Pancreas (tissue), 10 donors: ENCODE measurements at places on chromosomes 3 and 15.

GRCh38 chr3:152786977-152787681, 47.8 kb upstream of the P2RY1 start:
- no peak overlapping the region for H3K4me3 ChIP-seq
- no peaks in the 10 kb centered on the region for H3K27me3 ChIP-seq
- H3K4me1 ChIP-seq: no peaks in the 10 kb centered on the region
- DNase-seq: no peak

DNA sequence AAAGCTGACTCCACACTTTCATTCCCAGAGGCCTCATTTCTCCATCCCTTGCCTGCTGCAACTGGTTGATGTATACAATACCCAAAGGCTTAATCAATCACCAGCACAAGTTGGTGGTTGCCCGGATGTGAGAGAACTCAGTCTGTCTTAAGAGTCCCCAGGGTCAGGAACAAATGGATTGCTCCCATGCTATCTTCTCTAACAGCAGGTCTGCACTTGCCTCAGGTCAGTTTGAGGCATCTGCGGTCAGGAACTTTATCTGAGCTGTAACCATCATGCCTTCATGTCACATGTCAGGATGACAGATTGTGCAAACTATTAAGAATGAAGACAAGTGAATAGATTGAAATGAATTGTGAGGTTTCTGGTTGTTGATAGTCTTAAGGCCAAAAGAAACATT, 56.1 kb downstream of the BFSP2 start:
- no peaks in the 10 kb centered on the region for H3K4me1 ChIP-seq
- H3K36me3 ChIP-seq: no peaks in the 10 kb centered on the region
- H3K4me3 ChIP-seq: no peak overlapping the region
- H3K27ac ChIP-seq: no peak overlapping the region

DNA sequence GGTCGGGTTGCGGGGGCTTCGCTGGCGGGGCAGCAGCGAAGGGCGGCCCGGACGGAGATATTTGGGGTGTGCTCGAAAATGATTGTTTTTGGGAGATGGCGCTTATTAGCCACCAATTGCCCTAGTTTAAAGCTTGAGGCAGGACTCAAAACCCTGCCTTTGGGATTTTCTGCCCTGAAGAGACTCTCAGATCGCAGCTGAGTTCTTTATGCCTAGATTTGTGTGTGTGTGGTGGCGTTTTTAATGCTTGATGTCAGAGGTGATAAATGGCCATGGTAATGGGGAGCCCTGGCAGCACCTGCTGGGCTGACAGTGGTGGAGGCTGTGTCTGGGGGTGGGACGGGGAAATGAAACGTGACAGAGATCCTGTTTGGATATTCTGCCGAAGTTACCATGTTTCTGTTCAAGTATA, 604 bp downstream of the KCTD6 start:
- DNase-seq: no peak
- H3K4me3 ChIP-seq: peak overlapping the region; percentile 66
- H3K36me3 ChIP-seq: no peaks in the 10 kb centered on the region
- H3K4me1 ChIP-seq: peaks cover 13% of the 10 kb centered on the region
- H3K27me3 ChIP-seq: no peaks in the 10 kb centered on the region

- H3K36me3 ChIP-seq: no peaks in the 10 kb centered on the region
- no peaks in the 10 kb centered on the region for H3K4me1 ChIP-seq
- peak overlapping the region; percentile 69 for H3K27ac ChIP-seq
- H3K27me3 ChIP-seq: no peaks in the 10 kb centered on the region
- H3K4me3 ChIP-seq: peak overlapping the region; percentile 66
These were observed 1.4 kb downstream of the CA12 start for GRCh38 chr15:63380151-63380807.

GRCh38 chr3:42505849-42506410, 3.5 kb downstream of the VIPR1 start:
- peaks cover 5% of the 10 kb centered on the region for H3K4me1 ChIP-seq
- H3K27me3 ChIP-seq: no peaks in the 10 kb centered on the region
- no peak for DNase-seq

DNA sequence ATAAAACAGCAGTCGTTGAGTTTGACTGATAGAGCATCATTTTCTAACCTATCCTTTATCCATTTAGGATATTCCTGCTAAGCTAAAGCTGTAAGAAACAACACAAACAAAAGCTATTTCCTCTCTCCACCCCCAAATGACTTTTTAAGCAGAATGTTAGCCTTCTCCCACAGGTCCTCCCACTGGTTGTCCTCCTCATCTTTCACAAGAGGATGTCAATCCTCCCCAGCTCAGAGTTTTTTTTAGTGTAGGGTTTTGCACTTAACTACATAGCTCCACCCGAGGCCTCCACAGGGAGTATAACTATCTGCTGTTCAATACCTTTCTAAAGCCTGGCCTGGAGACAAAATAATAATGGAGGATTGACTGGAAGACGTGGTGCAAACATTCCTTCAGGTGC, 7.8 kb downstream of the SETMAR start:
- no peaks in the 10 kb centered on the region for H3K36me3 ChIP-seq
- H3K27me3 ChIP-seq: no peaks in the 10 kb centered on the region
- DNase-seq: no peak
- H3K4me1 ChIP-seq: peaks cover 2% of the 10 kb centered on the region
- no peak overlapping the region for H3K27ac ChIP-seq

DNA sequence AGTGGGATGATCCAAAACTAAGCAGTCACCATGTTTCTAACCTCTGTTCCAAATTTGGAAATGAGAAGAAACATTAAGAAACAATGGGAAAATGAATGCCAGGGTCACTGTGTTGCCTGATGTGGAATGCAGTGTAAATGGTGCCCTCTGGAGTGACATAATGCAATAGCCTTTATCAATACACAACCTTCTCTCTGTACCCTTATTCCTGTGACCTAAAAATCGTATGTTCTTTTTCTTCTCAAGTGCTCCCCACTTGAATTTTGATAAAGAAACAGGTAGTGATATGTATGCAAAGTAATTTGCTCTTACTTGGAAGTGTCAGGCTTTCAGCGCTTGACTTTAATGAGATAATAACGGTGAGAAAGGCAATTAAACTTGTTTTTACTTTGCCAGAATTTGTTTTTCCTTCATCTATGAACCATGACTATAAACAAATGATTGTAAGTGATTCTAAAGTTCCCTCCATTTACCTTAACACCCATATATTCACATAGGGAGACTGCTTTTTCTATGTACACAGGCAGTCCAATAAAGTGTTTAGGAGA, 145.8 kb upstream of the THRB start:
- DNase-seq: no peak
- H3K27ac ChIP-seq: no peak overlapping the region
- no peaks in the 10 kb centered on the region for H3K36me3 ChIP-seq
- no peaks in the 10 kb centered on the region for H3K27me3 ChIP-seq
- no peak overlapping the region for H3K4me3 ChIP-seq

- no peak overlapping the region for H3K4me3 ChIP-seq
- H3K4me1 ChIP-seq: peaks cover 30% of the 10 kb centered on the region
- no peak for DNase-seq
These were observed 202.6 kb downstream of the KLHL25 start for GRCh38 chr15:85592148-85592547.

DNA sequence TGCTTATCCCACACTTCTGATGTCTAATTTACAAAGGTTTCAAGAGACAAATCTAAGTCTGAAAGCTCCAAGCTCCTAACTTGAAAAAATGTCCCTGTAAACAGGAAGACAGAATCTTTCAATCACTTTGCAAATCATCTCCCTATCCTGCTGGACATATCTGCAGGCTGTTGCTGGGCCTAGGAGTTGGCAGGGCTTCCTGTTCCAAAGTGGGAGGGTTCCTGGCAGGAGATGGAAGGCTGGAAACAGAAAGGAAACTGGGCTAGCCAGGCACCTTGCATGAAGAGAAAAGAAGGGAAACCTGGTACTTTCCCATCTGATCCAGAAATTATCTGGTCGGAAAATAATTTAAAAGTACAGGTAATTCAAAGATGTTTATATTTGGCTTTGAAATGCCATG, 227.3 kb upstream of the IL12A start:
- no peaks in the 10 kb centered on the region for H3K36me3 ChIP-seq
- H3K4me1 ChIP-seq: peaks cover 6% of the 10 kb centered on the region
- no peak overlapping the region for H3K4me3 ChIP-seq
- no peak for DNase-seq
- no peaks in the 10 kb centered on the region for H3K27me3 ChIP-seq
- H3K27ac ChIP-seq: no peak overlapping the region

- H3K27ac ChIP-seq: no peak overlapping the region
- no peak overlapping the region for H3K4me3 ChIP-seq
- no peaks in the 10 kb centered on the region for H3K27me3 ChIP-seq
- peaks cover 19% of the 10 kb centered on the region for H3K4me1 ChIP-seq
These were observed 26.9 kb downstream of the ABTB1 start for GRCh38 chr3:127699416-127700300.

GRCh38 chr15:58185439-58185838, 47.3 kb downstream of the AQP9 start:
- H3K4me3 ChIP-seq: no peak overlapping the region
- H3K27me3 ChIP-seq: no peaks in the 10 kb centered on the region
- DNase-seq: no peak
- no peaks in the 10 kb centered on the region for H3K4me1 ChIP-seq

DNA sequence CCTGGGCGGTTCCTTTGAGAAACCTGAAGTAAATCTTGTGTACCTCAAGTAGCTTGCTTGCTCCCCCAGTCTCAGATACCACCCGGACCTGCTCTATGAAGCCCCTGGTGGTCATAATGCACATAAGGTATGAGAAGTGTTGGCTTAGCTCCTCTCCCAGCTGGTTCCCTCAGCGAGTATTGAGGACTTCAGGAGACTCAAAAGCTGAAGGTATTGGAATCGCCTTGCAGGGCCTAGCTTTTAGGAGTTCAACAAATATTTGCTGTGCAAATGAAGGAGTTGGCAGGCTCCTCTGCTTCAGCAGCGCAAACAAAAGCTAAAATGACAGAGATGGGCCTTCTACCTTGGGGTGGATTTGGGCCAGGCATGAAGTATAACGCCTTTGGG, 1.7 kb downstream of the CMTM8 start:
- DNase-seq: no peak
- H3K27me3 ChIP-seq: no peaks in the 10 kb centered on the region
- no peaks in the 10 kb centered on the region for H3K36me3 ChIP-seq
- H3K4me3 ChIP-seq: peak overlapping the region; percentile 96
- H3K27ac ChIP-seq: peak overlapping the region; percentile 87
- H3K4me1 ChIP-seq: peaks cover 4% of the 10 kb centered on the region

GRCh38 chr3:196688349-196688748, 23.7 kb downstream of the CEP19 start:
- H3K4me3 ChIP-seq: no peak overlapping the region
- H3K27me3 ChIP-seq: no peaks in the 10 kb centered on the region
- no peaks in the 10 kb centered on the region for H3K36me3 ChIP-seq
- no peaks in the 10 kb centered on the region for H3K4me1 ChIP-seq
- H3K27ac ChIP-seq: no peak overlapping the region
- no peak for DNase-seq
